M059J (cell line): ENCODE measurements at places on chromosomes 13 and 19.

DNA sequence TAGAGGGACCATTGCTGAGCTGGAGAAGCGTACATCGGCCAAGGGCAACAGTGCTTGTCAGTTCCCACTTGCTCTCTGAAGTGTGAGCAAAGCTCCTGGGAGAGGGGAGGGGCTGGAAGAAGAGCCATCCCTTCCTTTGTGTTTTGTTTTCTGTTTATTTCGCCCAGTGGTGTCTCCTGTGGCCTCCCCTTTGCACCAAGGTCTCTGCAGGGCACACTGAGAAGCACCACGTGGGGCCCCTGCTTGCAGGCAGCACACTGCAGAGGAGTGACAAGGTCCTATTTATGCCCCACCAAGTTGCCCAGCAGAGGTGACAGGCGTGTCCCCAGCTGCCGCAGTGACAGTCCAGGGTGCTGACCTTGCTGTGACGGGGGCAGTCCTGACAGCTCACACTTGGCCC, 24.0 kb downstream of the GRIN2D start:
- DNase-seq = no peak

DNA sequence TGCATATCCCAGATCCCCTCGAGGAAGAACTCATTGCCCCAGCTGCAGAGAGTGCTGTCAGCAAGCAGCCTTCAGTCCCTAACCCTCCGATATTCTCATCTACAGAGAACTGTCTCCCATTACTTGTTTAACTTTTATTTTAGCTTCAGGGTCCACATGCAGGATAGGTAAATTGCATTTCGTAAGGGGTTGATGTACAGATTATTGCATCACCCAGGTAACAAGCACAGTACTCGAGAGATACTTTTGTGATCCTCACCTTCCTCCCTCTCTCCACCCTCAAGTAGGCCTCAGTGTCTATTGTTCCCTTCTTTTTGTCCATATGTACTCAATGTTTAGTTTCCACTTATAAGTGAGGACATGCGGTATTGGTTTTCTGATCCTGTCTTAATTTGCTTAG, 171.5 kb upstream of the IRS2 start:
- DNase-seq = no peak

- DNase-seq = no peak
These were observed 991.2 kb downstream of the UQCRFS1 start for GRCh38 chr19:28221736-28222135.

DNA sequence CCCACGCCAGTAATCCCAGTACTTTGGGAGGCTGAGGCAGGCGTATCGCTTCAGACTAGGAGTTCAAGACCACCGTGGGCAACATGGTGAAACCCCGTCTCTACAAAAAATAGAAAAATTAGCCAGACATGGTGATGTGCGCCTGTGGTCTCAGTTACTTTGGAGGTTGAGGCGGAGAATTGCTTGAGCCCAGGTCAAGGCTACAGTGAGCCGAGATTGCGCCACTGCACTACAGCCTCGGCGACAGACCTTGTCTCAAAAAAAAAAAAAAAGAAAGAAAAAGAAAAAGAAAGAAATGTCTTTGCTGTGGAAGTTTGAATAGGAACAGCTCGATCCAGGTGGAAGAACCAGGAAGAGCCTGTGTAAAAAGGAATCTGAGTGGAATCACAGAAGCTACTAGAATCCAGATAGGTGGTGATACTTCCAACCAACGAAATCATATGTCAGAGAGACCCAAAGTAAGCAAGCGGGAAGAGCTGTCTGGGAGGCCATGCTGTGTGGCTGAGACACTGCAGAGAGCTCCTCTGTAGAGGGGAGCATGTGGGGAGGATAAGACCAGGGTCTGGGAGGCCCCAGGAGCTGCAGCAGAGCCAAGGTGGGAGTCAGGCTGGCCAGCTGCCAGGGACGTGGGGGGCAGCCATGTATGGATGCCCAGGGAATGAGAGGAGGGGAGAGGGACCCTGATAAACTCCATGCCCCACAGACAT, 21.1 kb downstream of the LATS2 start:
- no peak for DNase-seq

GRCh38 chr13:76971215-76971614, 20.7 kb upstream of the CLN5 start:
- DNase-seq = no peak

DNA sequence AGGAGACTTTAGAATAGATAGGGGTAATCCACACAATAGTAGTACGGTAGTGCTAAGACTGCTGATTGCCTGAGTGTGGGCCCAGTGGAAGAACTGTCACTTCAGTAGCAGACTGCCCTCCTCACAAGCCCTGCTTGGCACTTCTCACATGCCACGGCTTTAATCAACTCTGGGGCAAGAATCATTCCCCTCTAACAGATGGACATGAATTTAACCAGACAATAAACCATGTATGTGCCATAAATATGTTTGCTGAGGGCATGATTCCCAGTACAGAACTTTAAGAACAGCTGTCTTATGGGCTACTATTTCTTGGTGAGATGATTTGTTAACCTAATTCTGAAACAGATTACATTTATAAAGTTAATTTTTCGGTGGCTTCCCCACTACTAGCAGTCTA, 22.0 kb downstream of the DPY19L3 start:
- DNase-seq = no peak

GRCh38 chr13:109166804-109167203, 537.4 kb downstream of the MYO16 start:
- DNase-seq = no peak

- peak; percentile 42 for DNase-seq
These were observed 17.5 kb downstream of the MIPEP start for GRCh38 chr13:23871616-23872220.

GRCh38 chr13:45302507-45302906, 38.5 kb downstream of the TPT1 start:
- DNase-seq = no peak

GRCh38 chr19:3137119-3137518, 1.3 kb downstream of the GNA15 start:
- no peak for DNase-seq

DNA sequence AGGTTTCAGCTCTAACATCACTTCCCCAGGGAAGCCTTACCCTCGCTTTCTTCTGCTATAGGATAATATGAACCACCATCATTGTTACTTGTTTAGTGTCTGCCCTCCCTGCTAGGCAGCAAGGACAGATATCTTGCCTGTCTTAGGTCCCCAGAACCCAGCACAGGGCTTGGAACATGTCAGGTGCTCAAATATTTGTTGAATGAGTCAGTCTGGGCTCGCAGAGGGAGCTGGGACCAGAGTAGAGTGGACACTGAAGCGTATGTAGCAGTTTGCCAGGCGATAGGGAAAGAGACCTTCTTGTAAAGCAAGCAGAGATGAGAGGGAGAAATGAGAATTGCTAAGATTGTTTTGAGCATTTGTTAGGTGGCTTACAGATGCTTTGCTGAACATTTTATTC, 11.7 kb downstream of the BCKDHA start:
- DNase-seq = peak; percentile 77

DNA sequence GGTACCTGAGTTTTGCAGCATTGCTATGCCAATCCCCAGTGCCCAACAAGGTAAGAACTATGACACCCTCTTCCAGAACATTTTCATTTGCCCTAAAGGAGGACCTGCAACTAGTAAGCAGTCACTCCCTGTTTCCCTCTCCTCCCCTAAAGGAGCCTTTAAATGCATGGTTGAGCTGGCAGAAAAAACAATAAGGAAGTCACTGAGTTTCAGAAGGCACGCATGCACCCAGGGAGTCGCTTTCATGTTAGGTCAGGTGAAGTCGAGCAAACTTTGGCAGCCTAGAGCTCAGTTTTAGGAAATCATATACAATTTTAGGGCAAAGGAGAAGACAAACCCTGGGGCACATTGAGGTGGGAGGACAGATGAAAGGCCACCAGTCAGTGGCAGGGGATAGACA, 11.8 kb downstream of the NLRP11 start:
- no peak for DNase-seq

- peak; percentile 16 for DNase-seq
These were observed 39.3 kb upstream of the SPART start for GRCh38 chr13:36385489-36385888.

GRCh38 chr13:79778741-79779460, 297.9 kb downstream of the NDFIP2 start:
- no peak for DNase-seq

DNA sequence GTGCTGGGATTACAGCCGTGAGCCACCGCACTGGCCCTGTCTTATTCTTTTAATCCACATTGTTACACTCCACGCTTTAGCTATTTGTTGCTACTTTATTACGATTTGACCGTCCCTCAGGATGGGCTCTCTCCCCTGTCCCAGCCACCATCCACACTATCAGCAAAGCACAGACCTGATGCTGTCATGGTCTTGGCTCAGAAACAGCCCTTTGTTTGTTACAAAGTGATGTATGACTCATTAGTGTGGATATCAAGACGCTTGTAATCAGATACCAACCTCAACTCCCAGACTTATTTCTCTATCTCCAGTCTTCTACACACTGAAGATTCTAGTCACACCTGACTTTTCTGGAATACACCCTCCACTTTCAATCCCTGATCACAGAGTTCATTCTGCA, 84.6 kb upstream of the FREM2 start:
- DNase-seq = peak; percentile 61

GRCh38 chr19:47523473-47523872, 8.6 kb upstream of the NAPA start:
- DNase-seq = peak; percentile 35

DNA sequence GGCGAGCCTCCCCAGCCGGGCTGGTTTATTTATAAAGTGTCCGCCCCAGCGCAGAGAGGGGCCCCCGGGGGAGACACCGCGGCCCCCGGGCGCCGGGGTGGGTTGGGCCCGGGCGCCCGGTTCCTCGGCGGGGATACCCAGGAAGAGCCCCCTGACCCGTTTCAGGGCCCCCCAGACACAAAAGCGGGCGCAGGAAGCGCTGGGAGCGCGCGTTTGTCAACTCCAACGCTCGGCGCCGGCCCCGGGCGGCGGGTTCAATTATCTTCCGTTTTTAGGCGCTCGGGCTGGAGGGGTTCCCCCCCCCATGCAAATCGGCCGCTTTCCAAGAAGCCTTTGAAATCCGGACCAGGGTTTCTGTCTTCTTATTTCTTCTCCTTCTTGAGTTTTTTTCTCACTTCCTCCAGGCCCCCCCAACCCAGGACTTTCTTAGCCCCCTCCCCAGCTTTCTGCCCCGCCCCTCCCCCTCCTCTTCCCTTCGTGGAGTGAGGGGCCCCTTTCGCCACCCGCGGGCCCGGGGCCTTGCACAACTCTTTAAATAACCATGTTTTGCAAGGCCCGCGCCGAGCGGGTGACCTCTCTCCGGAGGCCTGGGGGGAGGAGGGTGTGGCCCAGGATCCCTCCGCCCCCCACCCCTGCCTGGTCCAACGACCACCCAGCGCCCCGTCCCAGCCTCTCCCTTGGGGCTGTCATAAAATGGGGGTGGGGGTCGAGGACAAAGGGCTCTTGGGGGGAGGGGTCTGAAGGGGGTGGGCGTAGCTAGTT, 935 bp downstream of the ARID3A start:
- peak; percentile 62 for DNase-seq

DNA sequence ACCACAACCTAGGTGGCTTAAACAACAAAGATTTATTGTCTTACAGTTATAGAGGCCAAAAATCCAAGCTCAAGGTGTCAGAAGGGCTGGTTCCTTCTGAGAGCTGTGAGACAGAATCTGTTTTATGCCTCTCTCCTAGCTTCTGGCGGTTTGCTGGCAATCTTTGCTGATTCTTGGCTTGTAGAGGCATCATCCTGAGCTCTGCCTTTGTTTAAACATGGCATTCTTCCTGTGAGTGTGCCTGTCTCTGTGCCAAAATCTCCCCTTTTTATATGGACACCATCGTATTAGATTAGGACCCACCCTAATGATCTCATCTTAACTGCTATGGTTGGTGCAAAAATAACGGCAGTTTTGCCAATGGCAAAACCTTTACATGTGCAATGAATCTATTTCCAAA, 169.1 kb downstream of the CACNA1A start:
- DNase-seq = no peak

- no peak for DNase-seq
These were observed 653.8 kb downstream of the PCDH9 start for GRCh38 chr13:66576381-66576780.

GRCh38 chr13:112940236-112940635, 28.8 kb upstream of the MCF2L start:
- no peak for DNase-seq

- peak; percentile 70 for DNase-seq
These were observed 8.6 kb upstream of the NUP62 start for GRCh38 chr19:49937750-49938381.

- no peak for DNase-seq
These were observed 291.5 kb downstream of the ZNF536 start for GRCh38 chr19:30663611-30664174.

DNA sequence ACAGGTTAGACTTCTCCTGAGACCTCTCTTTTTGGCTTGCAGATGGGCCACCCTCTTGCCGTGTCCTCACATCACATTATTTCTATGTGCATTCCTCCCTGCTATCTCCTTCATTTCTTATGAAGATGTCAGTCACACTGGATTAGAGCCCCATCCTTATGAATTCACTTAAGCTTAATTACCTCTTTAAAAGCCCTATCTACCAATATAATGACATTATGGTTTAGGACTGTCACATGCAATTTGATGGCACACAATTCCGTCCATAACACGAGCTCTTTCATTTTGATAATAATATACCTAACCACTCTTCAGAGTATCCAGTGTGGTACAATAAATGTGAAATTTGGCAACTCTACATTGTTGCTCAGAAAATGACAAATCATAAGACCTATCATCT, 1037.3 kb downstream of the DIAPH3 start:
- DNase-seq = no peak

GRCh38 chr19:15285896-15286591, 46.3 kb downstream of the BRD4 start:
- no peak for DNase-seq

GRCh38 chr13:35706281-35706680, 229.8 kb upstream of the MAB21L1 start:
- DNase-seq = no peak

- peak; percentile 75 for DNase-seq
These were observed 22.3 kb upstream of the XPO4 start for GRCh38 chr13:20924758-20925394.

GRCh38 chr19:33290956-33291622, 11.2 kb downstream of the CEBPA start:
- DNase-seq = peak; percentile 73

- no peak for DNase-seq
These were observed 140.9 kb downstream of the TBC1D4 start for GRCh38 chr13:75341028-75341427.

DNA sequence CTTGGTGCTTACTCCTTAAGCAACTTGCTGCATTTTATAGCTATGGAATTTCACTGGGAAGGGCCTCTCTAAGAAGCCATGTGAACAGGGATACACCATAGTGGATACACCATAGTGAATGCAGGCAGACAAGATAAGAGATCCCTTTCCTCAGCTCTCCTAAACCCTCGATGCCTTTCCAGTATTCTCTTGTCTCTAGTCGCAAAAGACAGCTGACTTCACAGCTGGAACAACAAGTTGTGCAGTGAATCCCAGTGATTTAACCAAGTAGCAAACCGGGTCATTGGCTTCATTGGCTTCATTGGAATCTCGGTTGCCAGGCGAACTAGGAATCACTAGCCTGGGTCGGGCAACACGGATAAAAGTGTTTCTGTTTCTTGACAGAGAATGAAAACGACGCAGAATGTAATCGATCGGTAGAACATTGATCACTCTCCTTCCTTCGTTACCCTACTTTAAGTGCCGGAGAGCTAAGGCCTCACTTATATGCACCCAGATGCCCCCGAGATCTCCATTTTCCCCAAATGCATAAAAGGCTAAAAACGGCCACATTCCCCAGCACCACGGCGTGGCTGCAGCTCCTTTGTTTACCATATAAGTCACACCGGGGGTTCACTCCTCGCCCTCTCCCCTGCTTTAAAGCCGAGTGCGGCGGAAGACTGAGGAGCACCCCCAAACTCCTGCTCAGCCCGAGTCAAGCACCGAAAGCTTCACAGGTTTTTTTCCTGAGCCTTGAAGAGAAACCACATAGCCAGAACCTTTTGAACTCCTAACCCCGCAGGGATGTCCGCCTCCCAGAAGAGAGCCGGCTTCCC, 674 bp downstream of the TRPC4 start:
- DNase-seq = peak; percentile 48
